ENCODE measurements at places on chromosomes 5 and 9.

DNA sequence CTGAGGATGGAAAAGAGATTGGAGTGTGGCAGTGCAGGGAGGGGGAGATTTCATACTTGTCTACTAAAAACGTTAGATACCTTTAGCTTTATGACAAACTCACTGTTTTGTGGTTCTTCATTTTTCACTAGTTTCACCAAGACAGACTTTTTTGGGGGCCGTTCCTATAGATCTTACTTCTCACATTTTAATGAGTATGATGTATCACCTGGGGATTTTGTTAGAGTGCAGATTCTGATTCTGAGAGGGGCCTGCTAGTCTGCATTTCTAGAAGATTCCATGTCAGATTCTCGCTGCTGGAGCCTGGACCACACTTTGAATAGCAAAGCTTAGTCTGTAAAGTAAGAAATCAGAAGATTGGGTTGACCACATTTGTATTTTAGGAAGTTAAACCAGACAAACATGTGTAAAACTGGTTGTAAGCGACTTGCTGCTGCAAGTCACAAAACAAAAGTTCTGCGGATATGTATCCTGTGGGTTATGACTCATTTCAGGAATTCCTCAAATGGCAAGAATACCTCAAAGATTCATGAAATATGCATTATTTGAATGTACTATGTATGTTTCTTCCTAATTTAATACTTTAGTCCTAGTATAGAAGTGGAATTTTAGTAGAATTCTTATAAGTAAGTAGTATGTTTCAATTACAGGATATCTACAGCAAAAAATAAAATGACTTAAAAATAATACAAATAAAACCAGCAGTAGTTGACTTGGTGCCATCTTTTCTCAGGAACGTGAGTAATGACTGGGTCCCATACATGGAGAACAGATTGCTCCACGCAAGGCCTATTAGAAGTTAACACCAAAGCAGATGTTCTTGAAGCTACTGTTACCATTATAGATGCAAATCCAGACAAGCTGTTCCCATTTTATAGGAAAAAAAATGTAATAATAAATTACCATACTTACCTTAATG, 27.8 kb downstream of the NFIL3 start:
- peak; percentile 90 for DNase-seq

- peak; percentile 48 for DNase-seq
Observed at GRCh38 chr9:123725389-123725788, 204.5 kb downstream of the DENND1A start.

DNA sequence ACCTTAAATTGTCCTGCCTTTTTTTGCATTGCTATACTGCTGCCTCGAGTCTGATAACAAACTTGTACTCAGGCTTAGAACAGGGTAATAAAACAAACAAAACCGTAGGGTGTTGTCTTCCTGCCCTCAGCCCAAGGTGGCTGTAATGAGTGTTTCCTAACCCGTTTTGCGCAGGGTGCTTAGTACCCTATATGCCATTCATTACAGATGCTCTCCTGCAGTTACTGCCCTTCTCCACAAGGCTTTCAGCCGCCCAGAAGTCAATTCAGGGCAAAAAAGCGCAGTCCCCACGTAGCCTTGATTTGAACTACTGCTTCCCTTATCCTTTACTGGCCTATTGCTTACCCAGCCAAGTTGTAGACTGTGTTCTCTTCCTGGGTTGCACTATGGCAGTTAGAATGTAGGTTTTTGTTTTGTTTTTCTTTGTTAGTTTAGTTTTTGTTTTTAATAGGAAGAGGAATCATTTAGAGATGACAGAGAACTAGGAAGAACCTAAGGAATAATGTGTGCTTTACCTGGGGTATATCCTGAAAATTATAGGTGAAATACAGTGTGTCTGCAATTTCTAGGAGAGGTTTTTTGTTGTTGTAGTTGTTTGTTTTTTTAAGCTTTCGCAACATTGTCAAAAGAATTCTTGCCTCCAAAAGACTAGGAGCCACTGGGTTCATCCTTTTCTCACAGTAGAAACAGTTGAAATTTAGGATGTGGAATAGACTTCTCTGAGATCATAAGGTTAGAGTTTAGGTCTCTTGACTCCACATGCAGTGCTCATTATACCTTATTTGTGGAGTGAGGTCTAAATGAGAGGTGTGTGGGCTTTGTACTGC, 1.3 kb downstream of the HMGXB3 start:
- peak; percentile 82 for DNase-seq

- no peak for DNase-seq
Observed at GRCh38 chr9:90964101-90965020, 162.7 kb downstream of the SYK start.

- DNase-seq: no peak
Observed at GRCh38 chr5:55600086-55600485, 65.3 kb upstream of the PLPP1 start.

GRCh38 chr5:97074859-97075489, 67.4 kb downstream of the LIX1 start:
- DNase-seq: no peak

DNA sequence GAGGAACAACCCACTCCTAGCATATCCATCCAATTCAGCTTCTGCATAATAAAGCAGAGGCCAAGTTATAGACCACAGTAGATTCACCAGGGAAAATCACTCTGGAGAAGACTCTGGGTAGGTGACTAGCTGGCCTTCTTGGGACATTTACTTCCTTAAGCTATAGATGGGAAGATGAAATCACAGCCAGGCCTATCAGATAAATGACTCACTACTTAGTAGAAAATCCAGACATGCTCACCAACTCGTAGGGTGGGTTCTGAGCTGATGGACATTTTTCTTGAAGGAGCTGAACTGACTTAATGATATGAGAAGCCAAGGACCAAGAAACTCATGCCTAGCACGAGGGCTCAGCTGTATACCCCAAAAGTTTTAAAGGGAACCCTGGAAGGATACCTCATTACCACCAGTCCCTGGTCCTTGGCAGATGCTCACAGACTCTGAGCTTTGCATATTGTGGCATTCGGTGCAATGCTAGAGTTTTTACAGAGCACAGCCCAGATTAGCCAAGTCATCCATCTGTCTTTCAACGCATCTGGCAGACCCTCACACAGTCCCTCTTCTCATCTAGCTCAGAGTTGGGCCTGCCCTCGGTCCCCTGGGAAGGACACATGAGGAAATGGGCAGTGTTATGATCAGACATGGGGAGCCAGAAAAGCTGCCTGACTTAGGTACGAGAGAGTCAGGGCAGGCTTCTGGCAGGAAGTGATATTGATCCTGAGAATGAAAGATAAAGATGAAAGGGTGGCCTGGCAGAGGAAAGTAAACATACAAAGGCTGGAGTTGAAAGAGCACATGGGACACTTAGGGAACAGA, 15.0 kb downstream of the ACSL6 start:
- peak; percentile 6 for DNase-seq

- no peak for DNase-seq
Observed at GRCh38 chr5:91225848-91226686, 157.1 kb downstream of the ARRDC3 start.

GRCh38 chr9:69542058-69542457, 130.1 kb downstream of the APBA1 start:
- no peak for DNase-seq

GRCh38 chr9:36835271-36835996, 198.6 kb downstream of the PAX5 start:
- DNase-seq: no peak

GRCh38 chr9:35689542-35690293, at the start of gene TPM2:
Gene TPM2 (minus strand): TSS chr9:35689925. CDS start chr9:35689817, 108 bp downstream.
- peak; percentile 96 for DNase-seq

GRCh38 chr5:74337984-74338310, 302.6 kb downstream of the ENC1 start:
- no peak for DNase-seq

GRCh38 chr9:27528886-27529315, 713 bp downstream of the MOB3B start:
- DNase-seq: peak; percentile 5
